ENCODE measurements at places on chromosomes 1 and 21.

- no peak for DNase-seq
These were observed 130.8 kb upstream of the SGIP1 start for GRCh38 chr1:66403007-66403731.

DNA sequence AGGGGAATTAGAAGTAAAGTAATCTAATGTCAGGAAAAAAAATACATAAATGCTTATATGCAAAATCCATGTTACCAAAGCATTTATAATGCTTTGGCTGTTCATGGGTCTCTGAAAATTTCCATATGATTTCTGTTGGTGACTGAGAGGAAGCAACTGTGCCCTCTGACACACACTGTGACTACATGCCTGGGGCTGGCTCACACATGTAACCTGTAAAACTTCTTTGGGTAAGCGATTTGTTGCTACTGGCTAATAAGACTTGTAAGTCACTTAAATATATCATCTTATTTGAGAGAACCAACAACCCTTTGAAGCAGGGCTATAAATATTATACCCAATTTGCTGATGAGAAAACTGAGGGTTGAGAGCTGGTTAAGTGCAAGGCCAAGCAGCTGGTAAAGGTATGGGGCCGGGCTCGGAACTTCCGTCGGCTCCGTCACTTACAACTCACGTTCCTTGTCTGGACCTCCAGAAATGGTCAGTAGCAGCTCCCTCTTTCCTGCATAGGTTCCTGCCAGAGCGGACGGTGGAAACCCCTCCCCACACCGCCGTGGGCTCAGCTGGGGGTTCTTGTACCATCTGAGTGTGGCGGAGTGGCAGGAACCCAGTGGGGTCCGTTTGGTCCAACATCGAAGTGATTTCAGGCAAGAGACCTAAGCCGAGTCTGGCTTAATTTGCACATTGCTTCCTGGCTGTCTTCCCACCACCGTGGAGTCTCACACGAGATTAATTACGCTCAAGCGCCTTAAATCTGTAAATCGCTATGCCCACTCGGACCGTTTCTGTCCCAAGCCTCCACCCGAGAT is 714 bp downstream of the DFFA start:
- DNase-seq, result no peak

DNA sequence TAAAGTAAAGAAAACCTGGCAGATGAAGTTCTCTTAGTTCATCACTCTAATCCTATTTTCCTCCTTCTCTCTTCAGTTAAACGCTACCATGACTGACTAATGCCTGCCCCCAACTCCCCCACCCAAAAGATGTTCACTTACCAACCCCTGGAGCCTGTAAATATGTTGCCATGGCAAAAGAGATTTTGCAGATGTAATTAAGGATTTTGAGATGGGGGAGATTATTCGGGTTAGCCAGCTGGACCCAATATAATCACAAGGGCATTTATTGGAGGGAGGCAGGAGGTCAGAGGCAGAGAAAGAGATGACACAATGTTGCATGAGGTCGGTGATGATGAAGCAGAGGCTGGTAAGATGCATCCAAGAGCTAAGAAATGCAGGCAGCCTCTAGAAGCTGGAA is 69.3 kb upstream of the PPP2R5A start:
- DNase-seq, result no peak

DNA sequence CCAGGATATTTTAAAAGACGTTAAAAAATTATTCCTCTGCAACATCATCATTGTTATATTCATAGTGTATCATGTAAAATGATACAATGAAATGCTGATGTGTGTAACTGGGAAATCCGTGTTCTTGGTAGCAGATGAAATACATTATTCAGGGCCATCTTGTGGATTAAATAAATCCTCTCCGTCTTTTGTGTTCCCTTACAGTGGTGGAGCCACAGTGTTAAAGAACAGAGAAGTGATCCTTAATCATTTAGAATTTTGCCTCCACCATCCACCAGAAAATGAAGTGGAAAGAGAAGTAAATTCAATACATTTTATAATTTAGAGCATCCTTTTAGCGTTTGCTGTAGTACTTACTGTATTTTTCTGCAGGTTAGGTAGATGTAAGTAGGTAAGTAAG is 1.3 kb downstream of the DYRK3 start:
- no peak for DNase-seq

- DNase-seq, result no peak
These were observed 10.2 kb upstream of the PLXNA2 start for GRCh38 chr1:208254376-208254775.

DNA sequence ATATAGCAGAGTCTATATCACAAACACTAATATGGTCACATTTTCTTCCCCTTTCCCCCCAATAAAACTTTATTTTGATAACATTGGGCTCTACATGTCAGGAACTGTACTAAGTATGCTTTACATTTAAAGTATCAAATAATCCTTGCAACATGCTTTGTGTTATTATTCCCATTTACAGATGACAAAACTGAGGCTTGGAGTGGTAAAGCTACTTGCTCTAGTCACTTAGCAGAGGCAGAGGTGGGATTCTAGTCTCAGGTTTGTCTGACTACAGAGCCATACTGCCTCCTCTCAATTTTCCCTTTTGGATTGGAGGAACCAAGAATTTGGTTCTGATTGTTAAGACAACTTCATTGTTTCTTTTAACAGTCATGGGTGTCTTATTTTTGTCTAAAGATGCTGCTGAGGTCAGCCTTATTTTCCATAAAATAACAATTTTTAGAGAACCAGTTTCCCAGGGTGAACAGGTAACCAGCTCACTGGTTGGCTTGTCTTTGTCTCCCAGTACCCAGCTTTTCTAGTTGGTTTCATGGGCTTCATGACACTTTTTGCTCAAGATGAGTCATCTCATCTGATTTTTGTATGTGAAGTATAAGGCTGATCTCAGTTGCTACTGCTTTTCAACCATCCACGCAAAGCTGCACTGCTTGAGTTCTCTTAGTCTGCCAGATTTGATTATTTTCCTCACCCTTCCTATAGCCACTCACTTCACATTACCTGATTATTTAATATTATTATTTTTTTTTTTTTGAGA is 81.0 kb upstream of the ARID1A start:
- no peak for DNase-seq

DNA sequence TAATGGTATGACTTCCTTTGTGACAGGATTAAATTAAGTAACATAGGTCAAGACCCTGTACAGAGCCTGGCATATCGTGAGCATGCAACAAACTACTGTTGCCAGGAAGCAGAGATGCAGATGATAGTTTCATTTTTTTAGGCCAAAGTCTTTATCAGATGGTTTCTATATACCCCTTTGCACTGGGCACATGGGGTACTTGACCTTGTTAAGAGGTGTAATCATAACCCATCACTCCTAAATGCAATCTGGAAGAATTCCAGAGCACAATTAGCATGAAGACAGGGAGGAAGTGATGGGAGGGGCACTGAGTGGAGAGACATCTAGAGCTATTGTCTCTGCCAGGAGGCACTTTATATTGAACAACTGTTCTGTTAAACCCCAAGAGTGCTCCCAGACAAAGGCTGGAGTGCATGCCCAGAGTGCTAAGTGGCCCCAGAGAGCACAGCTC is 22.1 kb downstream of the ZBTB17 start:
- no peak for DNase-seq

DNA sequence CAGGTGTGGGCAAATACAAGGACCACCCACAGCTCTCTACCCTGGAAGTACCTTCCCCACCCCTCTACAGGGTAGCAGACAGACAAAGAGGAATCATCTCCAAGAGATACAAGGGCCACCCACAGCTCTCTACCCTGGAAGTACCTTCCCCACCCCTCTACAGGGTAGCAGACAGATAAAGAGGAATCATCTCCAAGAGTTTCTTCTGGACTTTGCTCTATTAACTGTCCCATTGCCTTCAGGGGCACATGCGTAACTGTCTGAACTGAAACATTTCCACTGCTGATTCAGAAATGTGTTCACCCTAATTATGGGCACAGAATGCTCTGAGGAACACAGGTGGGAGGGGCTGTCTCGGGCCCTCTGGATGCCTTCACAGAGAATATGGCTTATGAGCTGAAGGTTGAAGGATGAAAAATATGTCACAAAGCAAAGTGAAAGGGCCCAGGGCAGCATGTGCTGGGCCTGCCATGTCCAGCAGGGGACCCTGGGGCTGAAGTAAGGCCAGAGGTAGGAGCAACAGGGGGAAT is 43.9 kb downstream of the ZNF281 start:
- no peak for DNase-seq

- DNase-seq, result no peak
These were observed 564.5 kb downstream of the DPYD start for GRCh38 chr1:97356309-97356708.

- no peak for DNase-seq
These were observed 1.4 kb upstream of the TNR start for GRCh38 chr1:175744833-175745232.

GRCh38 chr1:5980314-5981008 is 11.8 kb downstream of the NPHP4 start:
- DNase-seq, result peak; percentile 31

GRCh38 chr21:44051462-44051941 is 39.4 kb downstream of the TRAPPC10 start:
- DNase-seq, result no peak

- DNase-seq, result no peak
These were observed 15.8 kb downstream of the DEPDC1 start for GRCh38 chr1:68481041-68481440.

DNA sequence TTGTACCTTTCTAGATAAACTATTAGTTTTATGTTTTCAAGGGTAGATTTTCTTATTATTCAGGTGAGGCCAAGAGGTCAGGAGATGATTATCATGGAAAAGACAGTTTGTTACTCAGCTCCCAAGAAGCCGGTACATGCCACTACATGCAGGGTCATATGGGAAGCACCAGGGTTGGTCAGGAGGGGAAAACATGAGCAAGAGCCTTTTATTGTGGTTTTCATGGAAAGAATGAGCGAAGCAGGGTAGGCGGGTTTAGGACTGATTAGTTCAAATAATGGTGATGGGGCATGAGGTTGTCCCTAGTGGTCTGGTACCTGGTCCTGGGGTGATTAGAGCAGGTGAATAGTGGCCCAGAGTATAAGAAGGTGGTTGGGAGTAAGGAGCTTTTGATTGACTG is 189.9 kb downstream of the APP start:
- no peak for DNase-seq

- no peak for DNase-seq
These were observed 300.3 kb downstream of the DSCAM start for GRCh38 chr21:40546647-40547046.

- no peak for DNase-seq
These were observed 164.5 kb downstream of the TOMM20 start for GRCh38 chr1:234963904-234964702.

GRCh38 chr1:33185541-33185940 is 3.7 kb upstream of the TRIM62 start:
- no peak for DNase-seq

- DNase-seq, result peak; percentile 98
These were observed at the start of gene TOMM40L for GRCh38 chr1:161225534-161226319. TOMM40L (plus strand) TSS chr1:161226060; CDS start chr1:161226490, 430 bp downstream.

DNA sequence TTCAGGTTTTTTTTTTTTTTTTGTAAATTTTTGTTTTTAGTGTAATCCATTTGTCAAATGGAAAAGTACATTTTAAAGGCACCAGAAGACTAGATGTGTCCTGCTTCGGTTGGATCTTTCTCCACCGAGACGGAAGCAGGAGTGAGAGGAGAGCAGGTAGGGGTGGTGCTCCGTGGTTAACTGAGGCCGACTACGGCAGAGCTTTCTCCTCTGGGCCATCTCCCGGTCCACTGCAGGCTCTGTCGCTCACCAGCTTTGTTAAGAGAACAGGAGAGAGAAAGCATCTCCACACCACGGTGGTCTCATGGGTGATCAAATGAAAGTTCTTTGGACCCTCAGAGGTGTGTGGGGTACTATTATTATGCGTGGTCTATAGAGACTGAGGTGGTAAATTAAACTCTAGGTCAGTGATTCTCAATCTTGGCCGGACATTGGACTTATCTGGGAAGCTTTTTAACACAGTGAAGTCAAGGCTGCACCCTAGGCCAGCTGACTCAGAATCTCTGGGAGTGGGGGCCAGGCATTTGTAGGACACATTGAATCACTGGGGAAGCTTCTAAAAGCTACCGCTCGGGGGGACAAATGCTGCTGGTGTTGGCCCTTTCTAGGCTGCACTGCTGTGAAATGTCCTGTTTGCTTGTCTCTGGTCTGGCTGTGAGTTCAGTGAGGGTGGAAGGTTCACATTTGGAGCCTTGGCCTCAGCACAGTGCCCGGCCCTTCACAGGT is 25.0 kb downstream of the ABCA4 start:
- no peak for DNase-seq

- DNase-seq, result no peak
These were observed 97.7 kb downstream of the VPS13D start for GRCh38 chr1:12327566-12327965.

GRCh38 chr1:220556641-220557040 is 28.7 kb downstream of the MARK1 start:
- no peak for DNase-seq

GRCh38 chr1:59640851-59641250 is 173.9 kb upstream of the HOOK1 start:
- no peak for DNase-seq

DNA sequence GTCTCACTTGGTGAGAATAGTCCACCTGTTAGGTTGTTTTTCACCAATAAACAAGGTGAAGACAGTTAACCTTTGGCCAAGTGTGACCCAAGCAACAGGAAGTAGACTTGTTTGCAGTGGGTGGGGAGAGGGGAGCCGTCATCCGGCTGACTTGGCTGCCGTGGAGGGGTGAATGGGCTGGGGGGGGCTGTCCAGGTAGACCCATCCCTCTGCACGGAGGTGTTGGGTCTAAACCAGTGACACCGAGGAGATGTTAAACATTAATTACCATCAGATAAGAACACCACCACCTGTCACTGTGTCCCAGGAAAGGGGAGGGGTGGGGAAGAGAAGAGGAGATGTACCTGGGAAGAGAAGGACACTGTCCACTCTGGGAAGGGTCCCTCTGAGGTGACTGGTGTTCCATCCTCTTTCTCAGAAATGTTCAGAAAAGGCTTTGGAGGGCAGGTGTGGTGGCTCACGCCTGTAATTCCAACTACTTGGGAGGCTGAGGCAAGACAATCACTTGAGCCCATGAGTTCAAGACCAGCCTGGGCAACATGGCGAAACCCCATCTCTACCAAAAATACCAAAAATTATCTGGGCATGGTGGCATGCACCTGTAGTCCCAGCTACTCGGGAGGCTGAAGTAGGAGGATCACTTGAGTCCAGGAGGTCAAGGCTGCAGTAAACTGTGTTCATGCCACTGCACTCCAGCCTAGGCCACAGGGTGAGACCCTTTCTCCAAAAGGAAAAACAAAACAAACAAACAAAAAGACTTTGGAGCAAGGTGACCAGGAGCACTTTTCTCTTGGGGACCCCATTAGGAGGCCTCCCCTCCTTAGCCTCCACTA is 6.7 kb upstream of the MYOM3 start:
- DNase-seq, result no peak

- no peak for DNase-seq
These were observed 299.1 kb downstream of the CAMTA1 start for GRCh38 chr1:7084232-7084894.

DNA sequence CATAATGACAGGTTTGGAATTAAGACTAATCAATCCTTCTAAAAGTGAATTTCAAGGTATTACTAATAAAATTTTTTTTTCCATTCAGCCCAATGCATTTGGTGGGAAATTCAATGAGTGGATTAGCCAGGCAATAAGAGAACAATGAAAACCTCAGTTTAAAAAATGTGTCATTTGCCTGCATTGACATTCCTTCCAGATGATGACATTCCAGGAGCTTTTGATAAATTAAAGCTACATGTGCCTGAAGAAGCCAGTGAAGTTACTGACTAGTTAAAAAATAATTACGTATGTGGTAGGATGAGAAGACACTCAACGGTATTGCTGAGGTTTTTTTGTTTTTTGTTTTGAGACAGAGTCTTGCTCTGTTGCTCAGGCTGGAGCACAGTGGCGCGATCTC is 37.9 kb upstream of the RC3H1 start:
- no peak for DNase-seq

GRCh38 chr1:199404191-199404590 is 623.3 kb upstream of the NR5A2 start:
- no peak for DNase-seq

Data from CD4-positive, alpha-beta T cell treated with Interleukin-15 for 1 hour (primary cell).